ENCODE measurements at places on chromosomes 2 and 18.

- DNase-seq = no peak
Observed at GRCh38 chr2:120738786-120739437, 3.2 kb downstream of the GLI2 start.

DNA sequence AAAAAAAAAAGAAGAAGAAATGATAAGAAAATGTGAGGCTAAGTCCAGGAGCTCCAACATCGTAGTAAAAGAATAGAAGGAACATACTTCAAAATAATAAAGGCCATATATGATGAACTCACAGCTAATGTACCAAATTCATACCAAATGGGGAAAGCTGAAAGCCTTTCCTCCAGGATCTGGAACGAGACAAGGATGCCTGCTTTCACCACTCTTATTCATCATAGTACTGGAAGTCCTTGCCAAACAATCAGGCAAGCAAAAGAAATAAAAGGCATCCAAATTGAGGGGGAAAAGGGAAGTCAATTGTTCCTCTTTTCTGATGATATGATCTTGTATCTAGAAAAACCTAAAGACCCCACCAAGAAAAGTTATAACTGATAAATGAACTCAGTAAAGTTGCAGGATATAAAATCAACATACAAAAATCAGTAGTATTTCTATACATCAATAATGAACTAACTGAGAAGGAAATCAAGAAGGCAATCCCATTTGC, 170.6 kb downstream of the METTL4 start:
- DNase-seq = no peak

- no peak for DNase-seq
Observed at GRCh38 chr2:238079874-238080327, 19.1 kb downstream of the SCLY start.

GRCh38 chr2:234535464-234535863, 38.6 kb upstream of the ARL4C start:
- DNase-seq = no peak

DNA sequence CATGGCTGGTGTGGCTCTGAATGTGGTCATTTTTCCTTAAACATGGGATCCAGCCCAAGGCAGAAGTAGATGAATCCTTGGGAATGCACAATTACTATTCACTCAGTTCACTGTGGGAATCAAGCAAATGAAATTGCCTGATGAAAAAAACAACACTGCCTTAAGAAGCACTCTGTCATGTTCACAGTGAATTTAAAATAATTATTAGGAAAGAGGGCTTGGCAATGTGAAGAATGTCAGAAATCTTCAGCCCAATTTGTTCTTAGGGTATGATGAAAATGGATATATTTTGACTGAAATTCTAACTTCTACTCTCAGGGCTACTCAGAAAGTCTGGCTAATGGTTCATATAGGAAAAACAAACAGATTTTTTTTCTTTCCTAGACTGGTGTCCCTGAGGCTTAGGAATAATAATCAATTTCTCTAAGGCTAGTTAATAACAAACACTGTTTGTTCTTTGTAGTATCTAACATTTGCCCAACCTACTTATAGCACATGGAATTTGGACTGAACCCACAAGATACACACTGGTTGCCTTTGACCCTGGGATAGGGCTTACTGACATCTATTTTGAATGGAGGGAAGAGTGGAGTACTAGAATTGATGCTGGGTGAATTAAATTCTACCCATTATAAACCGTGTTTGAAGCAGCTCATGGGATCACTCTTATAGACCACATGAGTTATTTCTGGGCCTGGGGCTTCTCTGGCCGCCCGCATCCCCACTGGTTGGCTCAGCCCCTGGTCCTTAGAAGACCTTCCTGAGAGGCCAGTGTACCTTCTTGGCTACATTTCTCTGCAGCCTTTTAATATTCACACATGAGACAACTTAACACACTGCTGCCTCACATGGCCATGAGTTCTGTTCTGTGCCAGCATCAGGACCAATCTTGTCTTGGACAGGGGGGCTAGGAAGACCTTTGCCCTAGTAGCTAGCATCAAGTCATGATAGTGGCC, 8.3 kb upstream of the MRPL33 start:
- DNase-seq = no peak

- no peak for DNase-seq
Observed at GRCh38 chr2:74052732-74053710, 68.3 kb downstream of the TET3 start.

- no peak for DNase-seq
Observed at GRCh38 chr2:203673933-203674332, 32.5 kb upstream of the CD28 start.

DNA sequence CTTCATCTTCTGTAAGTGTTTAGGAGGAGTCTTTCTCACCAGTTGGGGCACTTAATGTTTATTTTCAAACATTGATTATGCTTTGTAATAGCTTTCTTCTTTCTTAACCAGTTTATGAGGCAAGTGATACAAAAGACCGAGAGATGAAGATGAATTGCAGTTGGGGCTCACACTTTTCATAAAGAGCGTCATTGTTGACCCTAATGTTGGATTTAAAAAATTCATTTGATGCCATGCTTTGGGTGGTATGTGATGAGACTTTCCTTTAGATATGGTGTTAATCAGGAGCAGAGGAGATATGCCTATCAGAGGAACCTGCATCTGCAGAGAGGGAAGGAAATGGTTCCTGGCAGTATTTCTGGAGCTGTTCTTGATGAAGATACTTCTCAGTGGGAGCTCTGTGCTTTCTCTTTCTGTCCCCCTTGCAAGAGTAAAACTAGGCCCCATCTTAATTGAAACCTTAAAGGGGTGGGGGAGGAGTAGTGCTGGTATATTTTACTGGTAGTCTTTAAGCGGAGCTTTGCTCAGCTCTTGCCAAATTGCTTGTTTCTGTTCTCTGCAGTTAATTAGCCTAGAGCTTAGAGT, 2.3 kb downstream of the EML4 start:
- no peak for DNase-seq

DNA sequence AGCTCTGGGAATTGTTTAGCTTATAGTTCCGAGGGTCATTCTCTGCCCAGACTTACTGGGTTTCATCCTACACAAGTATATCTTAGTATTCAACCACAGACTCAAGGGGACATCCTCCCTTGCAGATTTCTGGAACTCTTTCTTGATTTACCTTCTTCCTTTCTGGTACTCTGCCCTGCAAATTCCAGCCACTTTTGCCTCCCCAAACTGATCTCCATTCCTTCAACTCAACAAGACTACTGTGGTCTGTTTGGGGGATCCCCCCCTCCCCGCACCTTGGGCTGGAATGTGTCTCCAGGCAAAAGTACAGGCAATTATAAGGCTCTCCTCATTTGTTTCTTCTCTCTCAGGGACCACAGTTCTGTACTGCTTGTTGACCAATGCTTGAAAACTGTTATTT, 13.4 kb downstream of the PHOSPHO2 start:
- no peak for DNase-seq

- DNase-seq = no peak
Observed at GRCh38 chr2:37551783-37552182, 119.7 kb downstream of the CDC42EP3 start.

DNA sequence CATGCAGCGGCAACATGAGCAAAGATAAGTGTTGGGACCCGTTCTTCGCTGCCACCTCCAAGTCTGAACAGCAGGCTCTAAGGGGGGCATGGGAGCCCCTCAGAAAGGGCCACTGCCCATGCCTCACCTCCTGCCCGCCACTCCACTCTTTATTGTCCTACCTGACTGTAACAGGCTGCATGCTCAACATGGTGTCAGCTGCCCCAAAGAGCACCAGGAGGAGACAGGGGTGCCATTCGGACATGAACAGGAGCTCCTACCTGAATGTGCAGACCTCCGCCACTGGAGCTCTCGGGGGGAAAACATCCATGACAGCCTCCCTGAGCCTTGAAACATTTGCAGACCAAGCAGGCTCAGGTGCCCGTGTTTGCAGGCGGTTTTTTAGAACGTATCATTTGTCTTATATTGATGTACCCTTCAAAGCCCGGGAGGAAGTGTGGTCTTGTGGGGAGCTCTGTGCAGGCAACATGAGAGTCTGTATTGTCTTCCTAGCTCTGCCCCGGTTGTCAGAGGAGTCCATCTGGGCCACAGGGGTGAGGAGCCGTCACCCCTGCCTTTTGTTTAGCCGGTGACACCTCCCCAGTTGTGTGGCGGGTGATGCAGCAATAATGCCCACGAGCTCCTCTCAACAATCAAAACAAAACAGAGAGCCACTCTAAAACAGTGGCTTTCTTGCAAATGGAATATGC, 35.1 kb upstream of the CD8A start:
- no peak for DNase-seq
